ENCODE measurements at places on chromosomes 6 and 20.

- no peak overlapping the region for H3K27ac ChIP-seq
- no peak for DNase-seq
- H3K4me1 ChIP-seq = no peaks in the 10 kb centered on the region
- peaks cover 49% of the 10 kb centered on the region for H3K27me3 ChIP-seq
- no peaks in the 10 kb centered on the region for H3K36me3 ChIP-seq
- no peak overlapping the region for H3K4me3 ChIP-seq
These were observed 1.2 kb upstream of the FABP7 start for GRCh38 chr6:122778302-122778701.

GRCh38 chr6:154890874-154891273 is 104.2 kb upstream of the TIAM2 start:
- no peak overlapping the region for H3K27ac ChIP-seq
- H3K36me3 ChIP-seq = no peaks in the 10 kb centered on the region
- no peak for DNase-seq
- no peaks in the 10 kb centered on the region for H3K27me3 ChIP-seq
- H3K4me1 ChIP-seq = peaks cover 1% of the 10 kb centered on the region
- H3K4me3 ChIP-seq = no peak overlapping the region

DNA sequence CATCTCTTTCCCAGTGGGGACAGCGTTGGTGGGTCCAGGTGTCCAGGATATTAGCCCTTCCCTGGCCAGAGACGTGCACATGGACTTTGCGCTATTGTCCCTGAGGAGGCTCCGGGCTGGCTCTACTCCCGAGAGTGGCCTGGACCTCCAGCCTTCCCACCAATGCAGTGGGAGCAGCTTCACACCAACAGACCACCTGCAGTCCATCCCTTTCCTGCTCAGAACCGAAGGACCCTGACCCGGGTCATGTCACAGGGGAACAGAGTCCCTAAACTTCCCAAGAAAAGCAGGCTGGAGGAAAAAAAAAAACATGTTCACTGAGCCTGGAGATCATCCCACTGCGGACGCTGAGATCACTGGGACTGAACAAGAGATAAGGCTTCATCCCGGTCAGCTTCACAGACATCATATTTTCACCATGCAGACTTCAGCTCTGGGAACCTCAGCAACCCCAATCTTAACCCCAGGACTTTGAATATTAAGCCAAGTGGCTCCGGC is 18.3 kb downstream of the ZMYND8 start:
- no peak for DNase-seq
- H3K4me3 ChIP-seq = no peak overlapping the region
- H3K36me3 ChIP-seq = peaks cover 24% of the 10 kb centered on the region
- no peak overlapping the region for H3K27ac ChIP-seq

GRCh38 chr6:104322841-104323240 is 536.9 kb downstream of the HACE1 start:
- no peak for DNase-seq
- H3K27ac ChIP-seq = no peak overlapping the region
- no peaks in the 10 kb centered on the region for H3K36me3 ChIP-seq
- H3K4me3 ChIP-seq = no peak overlapping the region

GRCh38 chr6:142958343-142958742 is 13.4 kb upstream of the HIVEP2 start:
- no peaks in the 10 kb centered on the region for H3K27me3 ChIP-seq
- H3K27ac ChIP-seq = no peak overlapping the region
- H3K4me1 ChIP-seq = peaks cover 1% of the 10 kb centered on the region
- peaks cover 6% of the 10 kb centered on the region for H3K36me3 ChIP-seq
- no peak for DNase-seq

GRCh38 chr20:10404023-10404628 is 29.9 kb downstream of the MKKS start:
- no peaks in the 10 kb centered on the region for H3K27me3 ChIP-seq
- no peak overlapping the region for H3K4me3 ChIP-seq
- peaks cover 8% of the 10 kb centered on the region for H3K4me1 ChIP-seq
- H3K27ac ChIP-seq = no peak overlapping the region

GRCh38 chr6:158807515-158808441 is 11.4 kb downstream of the EZR start:
- DNase-seq = no peak
- H3K36me3 ChIP-seq = peaks cover 41% of the 10 kb centered on the region
- H3K4me3 ChIP-seq = peak overlapping the region; percentile 7
- no peaks in the 10 kb centered on the region for H3K27me3 ChIP-seq
- peak overlapping the region; percentile 44 for H3K27ac ChIP-seq
- H3K4me1 ChIP-seq = peaks cover 80% of the 10 kb centered on the region

DNA sequence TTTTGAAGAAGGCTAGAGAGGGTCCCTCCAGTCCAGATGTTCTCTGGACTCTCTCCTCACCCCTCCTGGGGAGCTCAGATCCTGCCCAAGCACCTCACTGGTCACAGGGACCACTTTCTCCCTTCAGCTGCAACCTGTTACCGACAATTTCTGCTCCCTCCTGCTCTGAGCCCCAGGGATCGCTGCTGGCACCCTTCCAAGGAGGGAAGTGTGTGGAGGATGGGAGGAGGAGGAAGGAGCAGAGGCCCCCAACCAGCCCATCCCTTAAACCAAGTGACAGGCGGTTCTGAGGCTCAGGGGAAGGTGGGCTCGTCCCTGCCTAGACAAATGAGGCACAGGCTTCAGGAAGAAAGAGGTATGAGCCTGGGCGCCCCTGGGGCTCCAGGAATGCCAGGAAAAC is 13.9 kb downstream of the PMEPA1 start:
- H3K4me1 ChIP-seq = peaks cover 2% of the 10 kb centered on the region
- H3K36me3 ChIP-seq = no peaks in the 10 kb centered on the region
- H3K27ac ChIP-seq = no peak overlapping the region
- H3K27me3 ChIP-seq = no peaks in the 10 kb centered on the region
- H3K4me3 ChIP-seq = no peak overlapping the region

DNA sequence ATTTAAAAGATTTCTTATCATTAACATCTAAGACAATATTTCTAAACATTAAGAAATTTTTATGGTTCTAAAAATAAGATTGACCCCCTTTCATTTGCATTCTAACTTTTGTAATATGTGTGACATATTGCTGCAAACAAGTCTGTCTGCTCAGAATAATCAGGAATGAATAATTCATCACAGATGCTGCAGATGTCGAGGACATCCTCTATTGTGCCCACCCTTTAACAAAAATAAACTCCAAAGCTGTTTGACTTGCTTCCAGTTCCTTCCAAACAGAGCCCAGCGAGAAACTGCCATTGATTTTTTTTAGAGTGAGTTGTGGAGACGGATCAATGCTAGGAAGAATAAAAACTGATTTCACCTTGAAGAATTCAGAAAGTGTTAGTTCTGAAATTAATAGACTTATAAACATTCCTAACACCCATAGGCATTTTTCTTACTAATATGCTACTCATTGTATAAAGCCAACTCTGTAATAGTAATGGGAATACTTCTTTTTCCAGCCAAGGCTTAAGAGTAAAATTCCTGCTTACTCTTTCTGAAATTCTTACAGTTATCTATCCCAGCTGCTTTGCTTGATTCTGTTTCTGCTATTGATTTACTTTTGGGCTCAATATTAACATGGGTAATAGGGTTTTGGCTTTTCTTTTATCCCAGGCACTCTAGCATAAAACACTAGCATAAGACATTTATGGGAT is 244.8 kb upstream of the FAM83B start:
- no peaks in the 10 kb centered on the region for H3K4me1 ChIP-seq
- H3K36me3 ChIP-seq = no peaks in the 10 kb centered on the region
- DNase-seq = no peak
- H3K27ac ChIP-seq = no peak overlapping the region

GRCh38 chr6:14550822-14551221 is 433.2 kb downstream of the CD83 start:
- no peaks in the 10 kb centered on the region for H3K4me1 ChIP-seq
- DNase-seq = no peak
- no peak overlapping the region for H3K4me3 ChIP-seq
- H3K27ac ChIP-seq = no peak overlapping the region

DNA sequence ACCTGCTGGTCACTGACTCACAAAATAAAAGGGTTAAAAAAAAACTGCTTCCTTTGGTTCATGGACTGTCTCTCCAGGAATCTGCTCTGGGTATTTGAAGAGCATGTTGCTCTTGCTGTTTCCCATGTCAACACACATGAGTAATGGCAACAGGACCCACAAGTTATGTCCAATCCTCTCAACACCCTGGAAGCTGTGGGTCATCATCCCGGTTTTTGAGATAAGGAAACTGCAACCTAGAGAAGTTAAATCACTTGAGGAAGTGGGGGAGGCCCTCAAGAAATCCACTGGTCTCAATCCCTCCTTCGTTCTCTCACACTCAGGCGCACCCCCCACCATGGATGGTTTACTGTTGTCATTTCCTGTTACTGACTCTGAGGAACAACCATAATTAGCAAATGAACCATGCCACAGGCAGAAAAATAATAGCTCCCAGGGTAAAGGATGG is 12.4 kb downstream of the MAP1LC3A start:
- H3K4me1 ChIP-seq = peaks cover 8% of the 10 kb centered on the region
- DNase-seq = no peak
- H3K4me3 ChIP-seq = no peak overlapping the region
- H3K27me3 ChIP-seq = no peaks in the 10 kb centered on the region
- H3K27ac ChIP-seq = peak overlapping the region; percentile 33
- H3K36me3 ChIP-seq = peaks cover 7% of the 10 kb centered on the region

DNA sequence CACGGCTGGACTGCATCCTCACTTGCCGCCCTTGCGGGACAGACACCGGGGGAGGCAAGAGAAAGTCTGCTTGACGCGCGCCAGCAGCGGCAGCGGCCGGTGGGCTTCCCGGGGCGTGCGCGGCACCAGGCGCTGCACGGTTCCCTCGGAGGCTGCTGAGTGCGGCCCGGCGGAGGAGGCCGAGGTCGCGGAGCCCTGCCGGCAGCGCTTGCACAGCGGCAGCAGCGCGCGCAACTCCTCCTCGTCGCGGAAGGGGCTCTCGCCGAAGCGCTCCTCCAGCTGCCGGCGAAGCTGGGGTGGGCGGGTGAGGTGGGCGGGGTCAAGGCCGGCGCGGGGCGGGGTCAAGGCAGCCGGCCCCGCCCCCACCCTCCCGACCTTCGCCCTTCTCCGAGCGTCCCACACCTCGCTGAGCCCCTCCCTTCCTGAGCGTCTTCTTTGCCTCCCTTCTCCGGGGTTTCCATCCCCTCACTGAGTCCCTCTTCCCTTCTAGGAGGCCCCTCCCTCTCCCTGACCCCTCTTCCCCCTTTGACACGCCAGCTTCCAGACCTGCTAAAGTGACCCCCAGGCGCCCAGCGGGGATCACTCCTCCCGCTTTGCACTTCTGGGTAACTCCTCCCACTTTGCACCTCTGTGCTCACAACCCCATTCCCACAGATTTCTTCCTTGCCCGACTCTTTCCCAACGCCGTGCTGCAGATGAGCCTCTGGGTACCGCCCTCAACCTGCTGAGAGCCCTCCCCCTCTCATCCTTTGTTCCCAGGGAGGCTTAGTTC is 8.8 kb downstream of the DUSP15 start:
- H3K4me3 ChIP-seq = peak overlapping the region; percentile 64
- peaks cover 29% of the 10 kb centered on the region for H3K4me1 ChIP-seq
- H3K27me3 ChIP-seq = peaks cover 35% of the 10 kb centered on the region

DNA sequence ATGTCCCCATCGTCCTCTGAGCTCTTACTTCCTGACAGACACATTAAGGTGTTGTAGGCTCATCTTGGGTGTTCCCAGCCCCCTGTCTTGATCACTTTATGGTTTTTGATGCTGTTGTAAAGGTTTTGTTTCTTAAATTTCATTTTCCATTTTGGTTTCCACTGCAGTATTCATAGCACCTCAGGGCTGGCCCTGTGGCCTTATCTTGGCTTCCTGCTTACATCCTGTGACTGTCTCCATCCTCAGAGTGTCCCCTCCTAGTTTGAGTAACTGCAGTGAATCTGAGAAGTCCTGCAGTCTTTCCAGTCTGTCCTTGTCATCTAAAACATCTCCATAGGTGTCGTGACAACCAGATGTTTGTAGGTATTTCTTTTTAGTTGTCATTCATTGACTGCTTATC is 50.9 kb downstream of the JARID2 start:
- H3K27ac ChIP-seq = peak overlapping the region; percentile 88
- H3K27me3 ChIP-seq = no peaks in the 10 kb centered on the region
- peaks cover 19% of the 10 kb centered on the region for H3K36me3 ChIP-seq
- no peak for DNase-seq

DNA sequence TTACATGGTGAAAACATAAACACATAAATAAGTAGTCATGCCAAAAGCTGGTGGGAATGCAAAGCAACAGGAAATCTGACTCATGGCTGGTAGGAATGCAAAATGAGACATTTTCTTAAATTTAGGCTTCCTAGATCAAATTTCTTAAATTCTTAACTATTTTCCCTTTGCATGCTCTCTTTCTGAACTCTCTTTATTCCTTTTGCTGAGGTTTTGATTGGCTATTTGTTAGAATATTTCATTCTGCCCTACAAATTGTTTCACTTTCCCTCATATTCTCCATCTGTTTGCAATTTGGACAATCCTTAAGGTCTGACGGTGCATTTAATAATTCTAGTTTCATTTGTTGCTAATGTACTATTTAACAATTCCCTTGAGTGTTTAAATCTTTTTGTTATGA is 437.5 kb upstream of the RGS17 start:
- H3K4me3 ChIP-seq = no peak overlapping the region
- H3K36me3 ChIP-seq = no peaks in the 10 kb centered on the region
- H3K27me3 ChIP-seq = no peaks in the 10 kb centered on the region
- DNase-seq = no peak

DNA sequence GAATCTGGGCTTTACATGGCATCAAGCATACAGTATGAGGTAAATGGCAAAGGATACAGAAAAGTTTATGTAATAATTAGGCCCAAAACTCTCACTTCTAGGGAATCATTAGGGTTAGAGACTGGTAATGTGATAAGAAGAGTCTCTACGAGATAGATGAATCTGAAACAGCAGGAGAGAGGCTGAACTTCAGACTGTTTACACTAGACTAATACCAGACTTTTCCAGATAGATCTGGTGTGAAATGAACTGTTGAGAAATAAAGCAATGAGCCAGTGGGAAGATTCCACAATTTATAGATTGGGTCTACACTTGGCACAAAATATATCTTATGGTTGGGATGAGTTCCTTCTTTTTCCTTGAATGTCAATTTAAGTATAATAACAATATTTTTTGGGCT is 134.3 kb downstream of the MAN1A1 start:
- no peak overlapping the region for H3K4me3 ChIP-seq
- H3K4me1 ChIP-seq = no peaks in the 10 kb centered on the region
- H3K27me3 ChIP-seq = no peaks in the 10 kb centered on the region
- no peak for DNase-seq
- H3K36me3 ChIP-seq = peaks cover 4% of the 10 kb centered on the region

- H3K36me3 ChIP-seq = no peaks in the 10 kb centered on the region
- H3K4me3 ChIP-seq = no peak overlapping the region
- H3K27ac ChIP-seq = no peak overlapping the region
- DNase-seq = no peak
- no peaks in the 10 kb centered on the region for H3K4me1 ChIP-seq
These were observed 81.2 kb upstream of the HDAC2 start for GRCh38 chr6:114052141-114052540.

DNA sequence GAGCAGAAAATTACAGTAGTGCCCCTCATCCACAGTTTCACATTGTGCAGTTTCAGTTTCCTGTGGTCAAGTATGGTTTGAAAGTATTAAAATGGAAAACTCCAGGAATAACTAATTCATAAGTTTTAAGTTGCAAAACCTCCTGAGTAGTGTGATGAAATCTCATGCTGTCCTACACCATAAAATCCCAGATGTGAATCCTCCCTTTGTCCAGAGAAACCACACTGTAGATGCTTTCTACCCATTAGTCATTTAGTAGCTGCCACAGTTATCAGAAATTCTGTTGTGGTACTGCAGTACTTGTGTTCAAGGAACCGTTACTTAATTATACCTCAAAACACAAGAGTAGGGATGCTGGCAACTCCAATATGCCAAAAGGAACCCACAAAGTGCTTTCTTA is 74.7 kb downstream of the PTCHD4 start:
- DNase-seq = no peak
- no peaks in the 10 kb centered on the region for H3K4me1 ChIP-seq
- no peak overlapping the region for H3K4me3 ChIP-seq
- H3K36me3 ChIP-seq = no peaks in the 10 kb centered on the region

Measured in activated naive CD8-positive, alpha-beta T cell treated with anti-CD3 and anti-CD28 coated beads, Interleukin-2, amount 10 ng/mL, durations not matched to agents 7 days and 5 days (primary cell).